ENCODE measurements at places on chromosomes 1 and 21.

DNA sequence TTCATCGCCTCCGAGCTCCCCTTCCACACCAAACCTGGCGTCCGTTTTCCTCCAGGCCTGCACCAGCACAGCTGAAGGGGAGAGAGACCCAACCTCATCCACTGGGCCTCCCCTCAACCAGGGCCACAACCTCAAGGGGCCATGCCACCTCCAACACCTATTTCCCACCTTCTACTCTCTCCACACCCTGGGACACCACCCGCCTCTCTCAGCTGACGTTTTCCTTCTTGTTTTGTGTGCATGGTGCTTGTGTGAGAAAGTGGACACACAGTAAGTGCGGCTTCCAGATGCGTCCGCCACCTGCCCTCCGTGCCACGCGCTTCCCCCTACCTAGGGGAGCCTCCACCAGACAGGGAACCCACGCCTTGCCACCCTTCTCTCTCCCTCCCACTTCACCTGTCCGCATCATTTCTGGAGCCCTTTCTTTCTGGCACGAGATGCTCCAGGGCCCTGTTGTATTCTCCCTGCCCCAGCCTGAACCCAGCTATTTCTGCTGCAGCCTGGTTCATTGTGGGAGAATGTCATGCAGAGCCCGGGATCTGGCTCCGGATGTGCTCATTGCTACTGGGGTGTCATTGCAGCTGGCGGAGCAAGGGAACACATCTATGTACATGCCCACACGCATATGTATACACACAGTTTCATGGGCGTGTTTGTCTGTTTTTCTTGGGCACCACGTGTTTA, 1.3 kb upstream of the GNB1 start:
- DNase-seq = no peak

- no peak for DNase-seq
Observed at GRCh38 chr21:36160850-36161178, 4.2 kb downstream of the DOP1B start.

DNA sequence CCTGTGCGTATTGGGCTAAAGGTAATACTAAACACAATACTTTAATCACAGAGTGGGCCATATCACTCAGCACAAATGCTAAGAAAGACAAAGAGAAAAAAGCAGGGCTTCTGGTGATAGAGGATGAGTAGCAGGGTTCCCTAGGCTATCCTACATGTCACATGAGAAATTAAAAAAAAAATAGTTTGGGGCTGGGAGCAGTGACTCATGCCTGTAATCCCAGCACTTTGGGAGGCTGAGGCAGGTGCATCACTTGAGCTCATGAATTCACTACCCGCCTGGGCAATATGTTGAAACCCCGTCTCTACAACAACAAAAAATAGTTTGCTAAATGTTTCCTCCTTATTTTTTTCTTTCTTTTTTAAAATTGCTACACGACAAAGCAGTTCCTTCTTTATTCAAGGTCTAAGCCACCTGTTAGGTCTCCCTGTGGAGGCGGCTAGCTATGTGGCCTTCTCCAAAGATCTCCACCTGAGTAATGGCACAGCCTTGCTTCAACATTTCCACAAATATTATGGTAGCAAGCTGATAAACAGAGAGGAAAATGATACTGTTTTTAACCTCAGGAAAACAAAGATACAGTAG, 1.5 kb downstream of the ENSA start:
- no peak for DNase-seq

DNA sequence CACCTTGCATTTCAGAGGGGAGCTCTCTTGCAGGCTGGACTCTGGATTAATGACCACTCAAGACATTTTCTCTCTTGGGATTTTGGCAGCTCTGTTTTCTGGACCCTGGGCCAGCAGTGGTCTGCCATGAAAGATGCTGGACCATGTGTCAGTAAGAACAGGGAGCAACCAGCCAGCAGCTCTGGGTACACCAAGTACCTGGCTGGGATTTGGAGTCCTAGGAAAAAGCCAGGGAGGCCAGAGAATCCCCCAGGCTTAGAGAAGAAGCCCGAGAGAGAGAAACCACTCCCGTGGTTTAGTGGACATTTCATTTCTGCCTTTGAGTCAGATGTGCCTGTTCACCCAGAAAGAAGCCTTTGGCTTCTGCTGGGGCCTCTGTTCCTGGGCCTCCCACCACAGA, 2.5 kb downstream of the NFASC start:
- DNase-seq = no peak

DNA sequence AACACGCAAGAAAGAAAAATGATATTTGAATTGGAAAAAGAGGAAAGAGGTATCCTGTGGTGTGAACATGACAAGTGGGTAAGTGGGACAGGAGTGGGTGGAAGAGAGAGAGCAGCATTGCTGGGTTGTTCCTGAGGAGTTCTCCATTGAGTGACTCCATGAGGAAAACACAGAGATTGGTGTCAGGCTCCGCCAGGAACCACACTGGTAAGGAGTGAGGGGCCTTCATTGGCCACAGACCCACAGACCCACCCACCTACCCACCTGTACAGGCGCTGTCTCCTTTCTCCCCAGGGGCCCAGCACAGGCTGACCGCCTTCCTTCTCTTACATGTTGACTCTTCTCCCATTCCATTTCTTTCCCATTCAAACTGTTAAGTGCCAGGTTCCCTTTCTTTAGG, 20.9 kb downstream of the S100A7A start:
- no peak for DNase-seq

GRCh38 chr1:160795951-160796383, at the start of gene LY9:
LY9 (plus strand) TSS chr1:160796174; CDS start chr1:160796188, 14 bp downstream.
- DNase-seq = no peak

GRCh38 chr1:149936170-149936991, at the start of gene MTMR11:
MTMR11 (minus strand) TSS chr1:149936879; CDS start chr1:149936647, 232 bp downstream.
- DNase-seq = peak; percentile 85

GRCh38 chr1:99957818-99958217, 12.0 kb upstream of the SLC35A3 start:
- DNase-seq = no peak

DNA sequence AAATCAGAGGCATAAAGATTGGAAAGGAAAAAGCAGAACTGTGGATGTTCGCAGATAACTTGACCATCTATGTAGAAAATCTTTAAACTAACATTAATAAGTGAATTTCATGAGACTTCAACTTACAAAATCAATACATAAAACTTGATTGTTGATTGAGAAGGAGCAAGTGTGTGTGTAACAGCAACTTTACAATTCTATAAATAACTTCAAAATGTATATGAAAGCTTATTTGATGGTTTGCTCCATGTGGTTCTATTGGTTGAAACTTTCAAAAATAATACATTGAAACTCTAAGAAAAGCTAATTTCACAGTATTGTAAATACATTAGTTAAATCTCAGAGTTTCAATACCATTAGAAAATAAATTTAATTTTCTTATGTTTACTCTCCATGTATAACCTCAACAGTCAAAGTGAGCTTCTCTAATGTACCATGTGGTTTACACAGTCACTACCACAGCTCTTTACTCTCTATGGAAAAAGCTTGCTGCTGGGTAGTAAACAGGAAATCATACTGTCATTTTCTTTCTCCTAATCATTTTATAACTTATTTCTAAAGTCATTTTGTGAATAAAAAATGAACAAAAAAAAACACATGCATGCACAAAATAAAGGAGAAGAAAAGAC, 12.0 kb downstream of the AKT3 start:
- no peak for DNase-seq

DNA sequence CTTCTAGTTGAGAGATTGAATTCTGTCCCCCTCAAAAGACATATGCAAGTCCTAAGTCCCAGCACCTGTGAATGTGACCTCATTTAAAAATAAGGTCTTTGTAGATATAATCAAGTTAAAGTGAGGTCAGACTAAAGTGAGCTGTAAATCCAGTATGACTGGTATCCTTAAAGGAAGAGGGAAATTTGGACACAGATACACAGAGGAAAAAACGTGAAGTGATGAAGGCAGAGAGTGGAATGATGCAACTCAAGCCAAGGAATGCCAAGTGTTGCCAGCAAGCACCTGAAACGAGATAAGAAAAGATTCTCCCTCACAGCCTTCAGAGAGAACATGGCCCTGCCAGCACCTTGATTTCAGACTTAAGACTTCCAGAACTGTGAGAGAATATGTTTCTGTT, 444.7 kb upstream of the VAMP3 start:
- DNase-seq = no peak

- no peak for DNase-seq
Observed at GRCh38 chr1:205746757-205747412, 3.1 kb downstream of the NUCKS1 start.

- no peak for DNase-seq
Observed at GRCh38 chr1:13461977-13462376, 51.7 kb downstream of the PRAMEF20 start.

- DNase-seq = no peak
Observed at GRCh38 chr1:16076031-16076864, 2.8 kb upstream of the FAM131C start.

GRCh38 chr1:99457381-99458165, 188.3 kb upstream of the PALMD start:
- DNase-seq = peak; percentile 36

- DNase-seq = peak; percentile 70
Observed at GRCh38 chr1:154419620-154420571, 14.8 kb downstream of the IL6R start.

DNA sequence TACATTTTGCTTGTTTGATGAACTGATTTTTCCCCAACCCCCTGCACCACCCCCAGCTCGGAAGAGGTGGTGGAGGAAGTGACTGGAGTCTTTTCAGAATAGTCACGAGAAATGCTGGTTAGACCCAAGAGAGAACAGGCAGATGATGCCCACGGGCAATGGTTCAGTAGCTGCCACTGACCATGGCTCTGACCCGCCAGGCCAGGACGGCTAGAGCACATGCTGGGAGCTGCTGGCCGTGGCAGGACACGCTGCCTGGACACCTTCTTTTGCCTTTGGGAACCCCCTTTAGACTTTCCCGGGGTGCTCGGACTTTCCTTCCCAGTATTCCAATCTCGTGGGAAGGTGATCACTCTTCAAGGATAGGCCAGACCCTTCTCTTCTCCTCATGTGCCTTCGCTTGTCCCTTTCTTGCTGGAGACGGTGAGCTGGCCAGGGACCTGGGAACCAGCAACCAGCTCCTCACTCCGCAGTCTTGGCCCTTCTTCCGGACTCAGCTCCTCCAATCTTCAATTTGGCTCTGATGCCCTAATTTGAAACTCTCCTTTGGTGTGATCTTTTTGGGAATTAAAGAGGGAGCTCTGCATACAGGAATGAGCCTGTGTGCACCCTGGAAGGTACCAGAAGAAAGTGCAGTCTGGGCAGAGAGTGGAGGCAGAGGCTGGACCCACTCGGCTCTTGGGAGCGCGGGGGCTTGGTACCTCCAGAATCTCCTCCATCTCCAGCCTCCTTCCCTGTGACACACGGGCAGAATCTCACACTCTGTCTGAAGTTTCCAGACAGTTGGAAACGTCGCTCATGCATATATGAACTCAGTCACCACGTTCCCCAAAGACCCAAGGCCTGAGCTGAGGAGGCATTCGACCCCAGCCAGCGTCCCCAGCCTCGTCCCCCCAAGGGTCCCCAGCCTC, 4.0 kb upstream of the PDE9A start:
- no peak for DNase-seq

DNA sequence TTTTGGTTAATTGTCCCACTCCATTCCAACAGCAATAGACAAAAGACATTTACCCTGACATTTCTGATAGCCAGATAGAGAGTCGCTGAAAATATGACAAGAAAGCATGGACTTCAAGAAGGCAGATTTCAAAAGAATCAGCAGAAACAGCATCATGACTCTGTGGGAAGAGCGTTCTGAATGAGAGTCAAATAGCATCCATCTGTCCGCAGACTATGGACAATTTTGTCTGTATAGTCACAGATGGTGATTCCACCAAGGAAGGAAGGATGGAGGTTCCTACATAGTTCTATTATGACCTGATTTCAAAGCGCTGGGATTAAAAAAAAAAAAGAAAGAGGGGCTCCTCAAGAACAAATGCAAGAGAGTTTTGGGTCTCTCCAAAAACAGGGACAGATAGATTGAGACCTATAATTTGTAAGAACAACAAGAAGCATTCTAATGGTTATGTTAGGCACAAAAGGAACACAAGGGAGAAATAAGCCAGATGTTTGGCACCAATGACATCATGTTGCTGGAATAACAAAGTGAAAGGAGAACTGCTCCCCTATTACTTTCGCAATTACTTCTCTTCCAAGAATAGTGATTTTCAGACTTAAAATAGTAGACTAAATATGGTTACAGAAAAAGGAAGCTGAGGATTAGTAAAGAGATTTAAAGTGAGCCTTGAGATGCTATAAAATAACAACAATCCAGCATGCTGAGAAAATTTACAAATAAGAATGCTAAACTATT, 28.5 kb downstream of the NIBAN1 start:
- peak; percentile 43 for DNase-seq

- DNase-seq = no peak
Observed at GRCh38 chr1:47513393-47513792, 75.5 kb downstream of the FOXD2 start.

DNA sequence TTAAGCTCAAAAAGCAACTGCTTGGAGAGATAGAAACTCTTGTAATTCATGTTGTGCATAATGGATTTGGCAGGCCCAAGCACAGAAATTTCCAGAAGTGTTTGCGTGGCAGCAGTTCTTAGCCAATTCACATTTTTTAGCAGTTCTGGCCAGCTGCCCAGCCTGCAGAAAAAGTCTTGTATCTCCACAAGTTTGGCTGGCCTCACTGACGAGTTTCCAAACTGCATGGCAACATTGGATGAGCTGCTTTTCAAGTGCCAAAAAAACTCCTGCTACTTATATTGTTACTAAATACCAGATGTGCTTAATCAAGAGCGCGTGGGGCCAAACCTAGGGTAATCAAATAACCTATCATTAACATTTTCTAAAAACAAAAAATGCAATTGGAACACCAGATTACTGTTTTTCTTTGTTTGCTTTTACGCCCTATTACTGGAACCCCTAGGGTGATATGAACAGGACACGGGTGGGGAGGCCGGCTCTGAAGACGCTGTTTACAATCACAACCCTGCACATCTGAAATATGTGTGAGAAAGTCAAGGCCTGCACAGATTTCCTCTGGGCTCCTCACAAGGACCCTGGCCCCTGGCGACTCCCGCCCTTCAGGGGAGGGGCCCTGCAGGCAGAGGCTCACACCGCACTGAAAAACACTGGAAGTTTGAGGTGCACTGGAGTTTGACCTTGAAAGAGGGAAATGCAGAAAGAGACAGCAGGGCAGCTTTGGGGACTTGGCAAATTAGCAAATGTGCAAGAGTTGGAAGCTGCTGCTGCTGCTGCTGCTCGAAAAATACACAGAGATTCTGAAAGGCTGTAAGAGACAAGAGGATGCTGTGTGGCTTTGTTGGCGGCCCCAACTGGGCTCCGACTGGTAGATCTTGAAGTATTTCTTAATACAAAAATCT, 55.2 kb upstream of the TARBP1 start:
- DNase-seq = peak; percentile 98

GRCh38 chr1:109873278-109874175, 37.1 kb upstream of the CSF1 start:
- no peak for DNase-seq

- no peak for DNase-seq
Observed at GRCh38 chr1:157034137-157034800, 11.3 kb downstream of the ARHGEF11 start.

DNA sequence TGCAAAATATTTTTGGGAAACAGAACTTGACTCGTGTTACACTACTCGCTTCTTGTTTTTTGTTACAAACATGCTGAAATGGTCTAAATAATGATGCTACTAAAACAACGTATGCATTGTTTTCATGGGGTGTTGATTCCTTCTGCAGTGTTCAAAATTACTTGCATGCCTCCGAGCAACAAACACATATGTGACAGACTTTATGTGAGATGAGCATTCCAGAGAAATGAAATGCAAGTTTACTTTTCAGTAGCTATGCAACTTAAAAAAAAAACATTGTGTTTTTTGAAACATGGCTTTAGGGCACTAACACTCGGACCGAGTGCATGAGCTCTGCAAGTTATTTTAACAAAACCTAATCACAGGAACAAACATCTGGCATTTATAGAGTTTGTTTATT, 84.8 kb downstream of the CAMTA1 start:
- peak; percentile 6 for DNase-seq

- no peak for DNase-seq
Observed at GRCh38 chr1:225364439-225364838, 63.4 kb downstream of the LBR start.
